Hair follicle dermal papilla cell (primary cell): ENCODE measurements at places on chromosomes 16 and 17. TPM values are rescaled to one million over a fixed set of nuclear protein-coding genes. Genes with fewer than 3 reads are reported as not detected.

SOX15 gene
- 0.12 and 0.49 TPM in 2 replicates for total RNA-seq

TMEM238L gene
- not detected in 2 replicates for total RNA-seq

SERPINF2 gene
- total RNA-seq: under 0.01 TPM in 1 of 2 replicates, not detected in the other

PIRT gene
- total RNA-seq: not detected in 2 replicates

ADGRG1 gene
- total RNA-seq: 1.8 and 5.3 TPM in 2 replicates

APOH gene
- not detected in 2 replicates for total RNA-seq

AMZ2 gene
- 75.1 and 77.7 TPM in 2 replicates for total RNA-seq

MPV17L gene
- total RNA-seq: 1.1 and 1.3 TPM in 2 replicates

GH1 gene
- total RNA-seq: not detected in 2 replicates

NPIPA7 gene
- 2.9 TPM in 1 of 2 replicates, not detected in the other for total RNA-seq

DHRS13 gene
- total RNA-seq: 1.5 and 2.9 TPM in 2 replicates

MTMR4 gene
- total RNA-seq: 93.5 and 95.3 TPM in 2 replicates

ZACN gene
- total RNA-seq: not detected in 2 replicates

ZNF287 gene
- 10.7 and 13.4 TPM in 2 replicates for total RNA-seq

CCL3 gene
- not detected in 2 replicates for total RNA-seq

LLGL2 gene
- 0.24 and 0.32 TPM in 2 replicates for total RNA-seq

CES1 gene
- total RNA-seq: 0.36 and 0.65 TPM in 2 replicates

NPIPB13 gene
- total RNA-seq: 0.65 TPM in 1 of 2 replicates, not detected in the other

ZP2 gene
- total RNA-seq: not detected in 2 replicates

CDK5RAP3 gene
- 64.2 and 67.0 TPM in 2 replicates for total RNA-seq

GP2 gene
- not detected in 2 replicates for total RNA-seq

SMARCE1 gene
- total RNA-seq: 90.9 and 91.8 TPM in 2 replicates

GRB7 gene
- total RNA-seq: 0.16 TPM in 1 of 2 replicates, not detected in the other

KAT7 gene
- total RNA-seq: 41.7 and 50.6 TPM in 2 replicates

XPO6 gene
- total RNA-seq: 122 and 156 TPM in 2 replicates

KIF2B gene
- total RNA-seq: not detected in 2 replicates

TLCD2 gene
- total RNA-seq: 5.2 and 5.7 TPM in 2 replicates

TMC8 gene
- not detected in 2 replicates for total RNA-seq

CDRT4 gene
- total RNA-seq: 1.5 and 4.4 TPM in 2 replicates

SLC5A2 gene
- not detected in 2 replicates for total RNA-seq

ITGB4 gene
- 9.6 and 39.8 TPM in 2 replicates for total RNA-seq

ESRP2 gene
- 0.12 and 0.16 TPM in 2 replicates for total RNA-seq

MYBBP1A gene
- 51.1 and 62.3 TPM in 2 replicates for total RNA-seq

TMEM92 gene
- total RNA-seq: not detected in 2 replicates

CLEC19A gene
- total RNA-seq: not detected in 2 replicates

ICAM2 gene
- 0.73 and 1.5 TPM in 2 replicates for total RNA-seq

C17orf78 gene
- total RNA-seq: not detected in 2 replicates

HBA1 gene
- not detected in 2 replicates for total RNA-seq

TMEM100 gene
- 1.3 and 2.3 TPM in 2 replicates for total RNA-seq

TAF15 gene
- 31.9 and 44.0 TPM in 2 replicates for total RNA-seq

TTYH2 gene
- total RNA-seq: 3.9 and 7.5 TPM in 2 replicates

UTS2R gene
- total RNA-seq: 0.32 TPM in 1 of 2 replicates, not detected in the other

SCN4A gene
- total RNA-seq: under 0.01 TPM in 1 of 2 replicates, not detected in the other

TBC1D3D gene
- total RNA-seq: not detected in 2 replicates
